Stimulated activated CD8-positive, alpha-beta memory T cell treated with anti-CD3 and anti-CD28 coated beads, Interleukin-4, amount 100 ng/mL, for 1 hour (primary cell): ENCODE measurements at places on chromosomes 2 and 18.

GRCh38 chr2:178484245-178485041, 4.2 kb downstream of the PLEKHA3 start:
- DNase-seq = no peak

DNA sequence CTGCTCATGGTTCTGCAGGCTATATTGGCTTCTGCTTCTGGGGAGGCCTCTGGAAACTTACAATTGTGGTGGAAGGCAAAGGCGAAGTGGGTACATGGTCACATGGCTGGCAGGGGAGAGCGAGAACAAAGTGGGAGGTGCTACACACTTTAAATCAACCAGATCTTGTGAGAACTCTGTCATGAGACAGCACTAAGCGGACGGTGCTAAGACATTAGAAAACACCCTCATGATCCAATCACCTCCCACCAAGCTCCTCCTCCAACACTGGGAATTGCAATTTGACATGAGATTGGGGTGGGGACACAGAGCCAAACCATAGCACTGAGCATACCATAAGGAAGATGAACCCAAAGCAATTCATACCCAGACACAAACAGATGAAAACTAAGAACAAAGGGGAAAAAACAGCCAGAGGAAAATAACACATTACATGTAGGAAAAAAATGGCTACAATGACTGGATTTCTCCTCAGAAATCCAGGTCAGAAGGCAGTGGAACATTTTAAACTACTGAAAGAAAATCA, 31.1 kb upstream of the INO80C start:
- no peak for DNase-seq

GRCh38 chr2:233464531-233465240, 101.9 kb downstream of the USP40 start:
- no peak for DNase-seq

GRCh38 chr18:70455731-70456130, 166.9 kb downstream of the SOCS6 start:
- no peak for DNase-seq

DNA sequence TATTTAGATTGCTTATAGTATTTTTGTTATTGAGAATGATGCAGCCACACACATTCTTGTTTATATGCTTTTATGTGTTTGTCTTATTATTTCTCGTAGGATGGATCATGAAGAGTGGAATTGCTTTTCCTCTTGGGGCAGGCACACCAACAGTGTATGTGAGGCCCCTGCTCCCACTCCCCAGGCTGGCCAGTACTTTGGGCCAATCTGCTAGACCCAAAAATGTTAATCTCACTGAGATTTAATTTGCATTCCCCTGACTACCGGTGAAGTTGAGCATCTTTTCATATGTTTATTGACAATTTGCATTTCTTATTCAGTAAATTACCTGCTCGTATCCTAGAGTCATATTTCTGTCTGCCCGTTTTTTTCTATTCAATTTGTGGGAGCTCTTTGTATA, 4.7 kb upstream of the MYCN start:
- no peak for DNase-seq

- no peak for DNase-seq
Measured at GRCh38 chr2:70796262-70796661, 5.8 kb upstream of the FIGLA start.

DNA sequence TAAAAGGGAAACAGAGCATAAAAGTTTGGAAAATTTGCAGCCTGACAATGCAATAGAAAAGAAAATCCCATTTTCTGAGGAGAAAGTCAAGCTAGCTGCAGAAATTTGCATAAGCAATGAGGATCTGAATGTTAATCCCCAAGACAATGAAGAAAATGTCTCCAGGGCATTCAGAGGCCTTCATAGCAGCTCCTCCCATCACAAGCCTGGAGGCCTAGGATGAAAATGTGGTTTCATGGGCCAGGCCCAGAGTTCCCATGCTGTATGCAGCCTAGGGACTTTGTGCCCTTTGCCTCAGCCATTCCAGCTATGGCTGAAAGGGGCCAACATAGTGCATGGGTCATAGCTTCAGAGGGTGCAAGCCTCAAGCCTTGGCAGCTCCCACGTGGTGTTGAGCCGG, 10.3 kb upstream of the SCN1A start:
- DNase-seq = no peak

GRCh38 chr2:161246281-161246680, 61.9 kb upstream of the PSMD14 start:
- DNase-seq = no peak

DNA sequence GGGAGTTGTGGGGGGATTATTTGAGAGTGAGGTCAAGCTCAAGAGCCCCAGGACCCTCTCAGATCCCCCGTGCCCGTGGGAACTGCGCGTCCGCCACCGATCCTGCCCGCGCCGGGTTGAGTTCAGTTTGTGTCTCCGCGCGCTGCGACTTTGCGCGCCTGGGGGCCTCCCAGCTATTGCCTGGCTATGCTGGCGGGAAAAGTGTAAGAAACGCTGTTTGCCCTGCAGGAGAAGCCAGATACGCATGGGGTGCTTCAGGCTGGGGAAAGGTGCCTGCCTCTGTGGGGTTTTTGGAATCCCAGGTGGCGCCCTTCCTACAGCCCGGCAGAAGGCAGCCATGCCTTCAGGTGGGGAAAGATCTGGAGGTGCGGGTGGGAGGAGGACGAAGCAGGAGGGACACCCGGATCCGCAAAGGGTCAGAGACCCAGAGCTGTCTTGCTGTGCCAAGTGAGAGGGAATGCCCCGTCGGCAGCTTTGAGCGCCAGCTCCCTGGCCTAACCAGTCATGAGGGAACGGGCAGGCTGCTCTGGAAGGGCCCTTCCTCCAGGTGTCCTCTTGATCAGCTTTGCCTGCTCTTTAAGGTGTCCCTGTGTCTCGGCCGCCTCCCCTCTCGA, 22.5 kb downstream of the TEX44 start:
- DNase-seq = no peak

GRCh38 chr18:22349317-22349898, 68.3 kb downstream of the CTAGE1 start:
- DNase-seq = no peak
